ENCODE measurements at places on chromosomes 4 and X.

GRCh38 chrX:138719396-138719795 lies 7.9 kb upstream of the FGF13 start:
- DNase-seq: no peak

GRCh38 chrX:72584163-72584562 lies 11.5 kb upstream of the HDAC8 start:
- no peak for DNase-seq

DNA sequence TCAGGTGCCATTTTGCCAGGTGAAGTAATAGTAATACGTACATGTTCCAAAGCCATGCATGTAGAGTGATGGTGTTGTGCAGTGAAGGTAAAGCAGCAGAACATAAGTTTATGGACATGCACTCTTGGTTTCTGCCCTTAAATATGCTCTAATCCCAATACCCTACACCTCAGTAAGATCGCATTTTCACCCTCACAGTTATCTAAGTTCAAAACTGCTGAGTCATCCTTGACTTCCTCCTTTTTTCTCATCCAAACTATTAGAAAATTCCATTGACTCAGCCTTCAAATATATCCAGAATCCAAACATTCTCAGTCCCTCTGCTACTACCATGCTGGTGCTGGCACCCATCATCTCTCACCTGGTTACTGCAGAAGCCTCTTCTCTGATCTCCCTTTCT lies 652.9 kb upstream of the IGFBP7 start:
- no peak for DNase-seq

DNA sequence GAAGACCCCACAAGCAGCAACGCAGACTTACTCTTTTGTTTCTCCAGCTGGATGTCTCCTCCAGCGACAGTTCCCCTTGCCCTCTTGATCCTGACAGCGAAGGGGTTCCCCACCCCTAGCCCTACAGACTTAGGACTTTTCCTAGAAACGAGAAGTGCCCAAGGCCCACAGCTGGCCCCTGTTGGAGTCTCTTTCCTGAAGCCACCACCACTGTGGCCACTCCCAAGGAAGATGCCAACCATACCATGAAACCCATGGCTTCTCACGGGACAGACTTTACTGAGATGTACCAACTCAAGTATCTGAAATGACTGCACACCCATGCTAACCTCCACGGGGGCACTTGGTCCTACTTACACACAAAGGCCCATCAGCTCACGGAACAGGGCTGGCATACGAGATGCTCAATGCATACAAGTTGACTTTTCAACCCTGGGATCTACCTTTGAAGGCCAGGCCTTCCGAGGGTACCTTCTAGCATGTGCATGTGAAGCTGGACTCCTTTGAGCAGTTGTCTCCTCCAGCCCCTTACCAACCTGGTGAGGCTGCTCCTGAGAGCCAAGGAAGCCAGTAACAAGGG lies 924 bp upstream of the IRAK1 start:
- DNase-seq: no peak

GRCh38 chr4:141686879-141687278 lies 50.5 kb downstream of the IL15 start:
- no peak for DNase-seq

- no peak for DNase-seq
These were observed 707 bp upstream of the OTUD4 start for GRCh38 chr4:145181091-145181501.

DNA sequence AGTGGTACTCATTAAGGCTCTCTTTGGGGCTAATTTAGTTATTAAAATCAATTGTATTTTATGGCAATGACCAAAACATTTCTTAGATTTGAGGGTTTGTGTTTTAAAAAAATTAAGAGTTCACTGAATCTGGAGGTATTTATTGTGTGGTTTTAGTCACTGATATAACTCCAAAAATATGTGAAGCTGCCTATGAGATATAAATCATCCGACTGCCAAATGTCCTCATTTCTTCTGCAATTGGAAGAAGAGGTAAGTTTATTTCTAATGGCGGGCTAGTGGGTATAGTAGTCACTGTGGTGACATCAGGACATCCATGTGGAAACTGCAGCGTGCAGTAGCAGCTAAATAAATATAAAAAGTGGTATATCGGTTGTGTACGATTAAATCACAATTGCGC lies 205.5 kb downstream of the MID1 start:
- DNase-seq: no peak

DNA sequence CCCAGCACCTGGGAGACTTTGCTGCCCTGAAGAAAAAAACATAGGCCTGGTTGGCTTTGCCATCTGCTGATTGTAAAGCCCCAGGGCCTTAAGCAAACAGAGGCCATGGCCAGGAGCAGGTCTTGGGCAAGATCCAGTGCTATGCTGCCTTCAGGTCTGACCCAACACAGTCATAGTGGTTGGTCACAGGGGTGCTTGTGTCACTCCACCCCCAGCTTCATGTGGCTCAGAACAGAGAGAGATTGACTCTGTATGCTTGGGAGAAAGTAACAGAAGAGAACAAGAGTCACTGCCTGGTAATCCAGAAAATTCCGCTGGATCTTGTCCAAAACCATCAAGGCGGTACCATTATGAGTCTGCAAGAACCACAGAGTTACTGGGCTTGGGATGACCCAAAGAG lies 24.4 kb upstream of the SMARCA5 start:
- no peak for DNase-seq

GRCh38 chr4:134126000-134126560 lies 75.5 kb downstream of the PABPC4L start:
- no peak for DNase-seq

- no peak for DNase-seq
These were observed 589.7 kb downstream of the SPRY1 start for GRCh38 chr4:123986268-123986798.

GRCh38 chrX:154802947-154803346 lies 2.3 kb downstream of the MPP1 start:
- no peak for DNase-seq

DNA sequence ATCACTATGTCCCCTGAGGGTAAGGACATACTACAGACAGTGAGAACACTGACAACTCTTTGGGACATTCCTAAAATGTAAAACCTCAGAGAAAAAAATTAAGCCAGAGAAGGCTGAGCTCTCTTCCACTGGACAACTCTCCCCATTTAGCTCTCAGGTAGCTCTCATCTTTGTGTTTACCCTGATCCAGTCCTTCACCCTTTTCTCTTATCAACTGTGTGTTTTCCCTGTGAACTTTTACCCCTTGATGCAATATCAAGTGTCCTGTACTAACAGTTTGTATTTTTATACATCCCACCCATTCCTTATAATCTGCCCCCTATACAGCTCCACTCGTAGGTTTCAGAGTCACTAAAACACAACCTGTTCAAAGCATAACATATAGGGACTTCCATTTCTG lies 182.6 kb downstream of the STIM2 start:
- DNase-seq: no peak

DNA sequence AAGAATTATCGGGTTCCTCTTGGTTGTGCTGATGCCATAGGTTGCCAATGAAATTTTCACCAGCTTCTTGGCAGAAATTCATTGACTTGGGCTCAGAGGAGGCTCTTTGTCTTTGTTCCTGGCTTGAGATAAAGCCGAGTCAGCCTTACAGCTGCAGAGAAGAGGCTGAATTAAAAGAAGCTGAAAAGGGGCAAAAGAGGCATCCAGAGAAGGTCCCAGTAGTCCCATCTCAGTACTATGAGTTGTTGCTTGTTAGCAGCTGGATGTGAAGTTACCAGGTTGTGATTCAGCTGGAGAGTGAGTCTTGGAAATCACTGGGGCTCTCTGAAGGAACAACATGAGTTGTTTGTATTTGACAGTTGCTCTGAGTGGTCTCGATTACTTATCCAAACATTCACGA lies 59.7 kb downstream of the SMAD1 start:
- no peak for DNase-seq

- DNase-seq: no peak
These were observed 84.0 kb downstream of the SLC10A7 start for GRCh38 chr4:146437778-146438177.

DNA sequence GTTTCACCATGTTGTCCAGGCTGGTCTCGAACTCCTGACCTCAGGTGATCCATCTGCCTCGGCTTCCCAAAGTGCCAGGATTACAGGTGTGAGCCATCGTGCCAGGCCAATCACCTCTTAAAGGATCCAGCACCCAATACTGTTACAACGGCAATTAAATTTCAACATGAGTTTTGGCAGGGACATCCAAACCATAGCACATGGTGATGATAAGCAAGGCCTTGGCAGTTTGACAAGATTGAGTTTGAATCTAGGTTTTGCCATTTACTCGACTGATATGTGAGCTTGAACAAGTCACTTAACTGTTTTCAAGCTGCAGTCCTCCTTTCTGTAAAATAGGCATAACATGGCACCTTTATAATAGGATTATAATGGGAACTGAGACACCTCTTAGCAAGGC lies 84.1 kb downstream of the GPR82 start:
- no peak for DNase-seq

- DNase-seq: no peak
These were observed 223.4 kb downstream of the FAM47B start for GRCh38 chrX:35166023-35166422.

- no peak for DNase-seq
These were observed 128.7 kb downstream of the FHIP1A start for GRCh38 chr4:151537687-151538086.

- no peak for DNase-seq
These were observed 671.8 kb downstream of the GALNTL6 start for GRCh38 chr4:172485007-172485406.

DNA sequence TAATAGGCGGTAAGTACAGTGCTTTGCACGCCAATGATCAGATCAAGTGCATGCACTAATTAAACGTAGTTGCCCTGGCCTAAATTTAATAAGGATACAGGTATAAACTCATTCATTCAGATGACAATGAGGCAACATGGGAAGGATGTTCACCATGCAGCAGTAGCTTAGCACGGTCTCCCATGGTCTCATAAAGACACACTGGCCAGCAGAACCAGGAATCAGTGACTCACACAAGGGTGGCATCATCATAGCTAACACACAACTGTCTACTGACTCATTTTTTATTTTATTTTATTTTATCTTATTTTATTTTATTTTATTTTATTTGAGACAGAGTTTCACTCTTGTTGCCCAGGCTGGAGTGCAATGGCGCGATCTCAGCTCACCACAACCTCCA lies 42.7 kb downstream of the TMEM156 start:
- no peak for DNase-seq

- DNase-seq: peak; percentile 69
These were observed 21.0 kb upstream of the BCORL1 start for GRCh38 chrX:129961180-129962083.

GRCh38 chr4:77126809-77127208 lies 30.2 kb upstream of the CCNG2 start:
- no peak for DNase-seq

Measured in DND-41 (cell line).